Small intestine (tissue), 16 donors: ENCODE measurements at places on chromosomes 11 and 22. TPM values are rescaled to one million over a fixed set of nuclear protein-coding genes. Genes with fewer than 3 reads are reported as not detected.

- no peak for DNase-seq
- H3K36me3 ChIP-seq, result no peaks in the 10 kb centered on the region
- H3K27ac ChIP-seq, result no peak overlapping the region
These were observed 25.0 kb downstream of the CASP12 start for GRCh38 chr11:104873252-104873651.

DNA sequence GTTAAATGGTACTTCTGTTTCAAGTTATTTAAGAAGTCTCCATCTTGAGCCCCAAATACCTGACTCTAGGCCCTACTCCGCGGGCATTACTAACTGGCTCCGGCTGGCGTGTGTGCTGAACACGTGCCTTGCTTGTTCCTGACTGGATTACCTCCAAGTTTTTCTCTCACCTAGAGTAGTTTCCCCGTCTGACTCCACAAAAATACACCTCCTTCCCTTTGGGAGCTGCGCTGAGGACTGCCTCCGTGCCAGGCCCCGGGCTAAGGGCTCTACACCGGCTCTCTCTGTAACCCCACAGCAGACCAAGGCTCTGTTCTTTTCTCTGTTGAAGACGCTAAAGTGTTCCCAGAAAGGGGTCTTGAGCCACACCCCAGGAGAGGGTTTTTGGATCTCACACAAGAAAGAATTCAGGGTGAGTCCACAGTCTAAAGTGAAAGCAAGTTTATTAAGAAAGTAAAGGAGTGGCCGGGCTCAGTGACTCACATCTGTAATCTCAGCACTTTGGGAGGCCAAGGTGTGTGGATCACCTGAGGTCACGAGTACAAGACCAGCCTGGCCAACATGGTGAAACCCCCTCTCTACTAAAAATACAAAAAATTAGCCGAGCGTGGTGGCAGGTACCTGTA lies 61.8 kb downstream of the ANO1 start:
- H3K36me3 ChIP-seq, result no peaks in the 10 kb centered on the region
- peak overlapping the region; percentile 92 for H3K27ac ChIP-seq
- no peaks in the 10 kb centered on the region for H3K4me1 ChIP-seq
- H3K27me3 ChIP-seq, result no peaks in the 10 kb centered on the region
- peak; percentile 22 for DNase-seq

Gene C22orf15
- polyA plus RNA-seq, result not detected

- H3K4me1 ChIP-seq, result no peaks in the 10 kb centered on the region
- no peaks in the 10 kb centered on the region for H3K36me3 ChIP-seq
- H3K27me3 ChIP-seq, result no peaks in the 10 kb centered on the region
- DNase-seq, result no peak
- no peak overlapping the region for H3K4me3 ChIP-seq
These were observed 49.7 kb downstream of the DNHD1 start for GRCh38 chr11:6546735-6547134.

Gene C11orf52
- polyA plus RNA-seq, result 19.8 TPM

DNA sequence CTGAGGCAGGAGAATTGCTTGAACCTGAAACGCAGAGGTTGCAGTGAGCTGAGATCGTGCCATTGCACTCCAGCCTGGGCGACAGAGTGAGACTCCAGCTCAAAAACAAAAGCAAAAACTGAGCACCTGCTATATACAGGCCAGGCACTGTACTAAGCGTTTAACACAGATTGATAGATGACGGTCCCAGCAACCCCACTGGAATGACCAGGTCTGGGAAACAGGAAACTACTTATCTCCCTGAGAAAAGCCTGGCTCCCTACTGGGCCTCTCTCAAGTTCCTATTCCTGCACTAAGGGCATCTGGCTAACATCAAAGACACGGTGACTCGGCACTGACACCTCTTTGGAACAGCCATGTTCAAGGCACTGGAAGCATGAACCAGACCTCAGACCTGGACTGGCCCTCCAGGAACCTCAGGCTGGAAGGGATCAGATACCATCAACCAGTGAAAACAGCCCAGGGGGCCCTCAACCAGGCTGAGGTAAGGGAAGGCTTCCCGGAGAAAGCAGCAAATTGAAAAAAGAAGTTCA lies 16.6 kb downstream of the ARAP1 start:
- no peaks in the 10 kb centered on the region for H3K27me3 ChIP-seq
- H3K27ac ChIP-seq, result no peak overlapping the region
- no peak for DNase-seq
- H3K4me3 ChIP-seq, result no peak overlapping the region
- H3K36me3 ChIP-seq, result peaks cover 59% of the 10 kb centered on the region

DNA sequence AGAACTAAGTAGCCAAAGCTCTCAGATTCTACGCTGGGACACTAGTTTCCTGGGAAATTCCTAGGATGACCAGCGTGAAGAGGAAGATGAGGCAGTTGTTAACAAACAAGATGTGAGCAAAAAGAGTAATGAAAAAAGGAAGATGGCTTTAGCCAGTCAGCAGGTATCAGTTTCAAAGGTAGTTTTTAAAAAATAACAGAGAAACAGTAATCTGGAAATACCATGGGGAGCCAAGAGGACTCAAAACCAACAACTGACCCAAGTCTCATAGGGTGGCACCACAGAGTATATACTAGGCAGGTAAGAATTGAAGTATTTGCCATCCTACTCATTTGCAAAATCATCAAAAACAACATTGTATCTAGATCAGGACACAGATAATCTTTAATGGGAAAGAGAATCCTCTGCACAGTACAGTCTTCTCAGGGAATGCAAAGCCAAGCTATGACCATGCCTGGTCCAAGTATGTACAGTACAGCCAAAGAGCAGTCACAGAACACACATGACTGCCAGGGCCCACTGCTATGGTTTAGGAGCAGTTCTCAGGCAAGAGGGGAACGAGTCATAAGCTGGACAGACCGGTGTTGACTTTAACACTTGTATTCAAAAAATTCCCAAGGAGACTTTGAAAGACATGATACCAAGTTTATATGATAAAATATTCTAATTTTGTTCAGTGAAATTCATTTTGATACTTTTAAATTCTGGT lies 20.6 kb downstream of the MSANTD4 start:
- H3K36me3 ChIP-seq, result peaks cover 5% of the 10 kb centered on the region
- no peak for DNase-seq
- no peak overlapping the region for H3K4me3 ChIP-seq

DNA sequence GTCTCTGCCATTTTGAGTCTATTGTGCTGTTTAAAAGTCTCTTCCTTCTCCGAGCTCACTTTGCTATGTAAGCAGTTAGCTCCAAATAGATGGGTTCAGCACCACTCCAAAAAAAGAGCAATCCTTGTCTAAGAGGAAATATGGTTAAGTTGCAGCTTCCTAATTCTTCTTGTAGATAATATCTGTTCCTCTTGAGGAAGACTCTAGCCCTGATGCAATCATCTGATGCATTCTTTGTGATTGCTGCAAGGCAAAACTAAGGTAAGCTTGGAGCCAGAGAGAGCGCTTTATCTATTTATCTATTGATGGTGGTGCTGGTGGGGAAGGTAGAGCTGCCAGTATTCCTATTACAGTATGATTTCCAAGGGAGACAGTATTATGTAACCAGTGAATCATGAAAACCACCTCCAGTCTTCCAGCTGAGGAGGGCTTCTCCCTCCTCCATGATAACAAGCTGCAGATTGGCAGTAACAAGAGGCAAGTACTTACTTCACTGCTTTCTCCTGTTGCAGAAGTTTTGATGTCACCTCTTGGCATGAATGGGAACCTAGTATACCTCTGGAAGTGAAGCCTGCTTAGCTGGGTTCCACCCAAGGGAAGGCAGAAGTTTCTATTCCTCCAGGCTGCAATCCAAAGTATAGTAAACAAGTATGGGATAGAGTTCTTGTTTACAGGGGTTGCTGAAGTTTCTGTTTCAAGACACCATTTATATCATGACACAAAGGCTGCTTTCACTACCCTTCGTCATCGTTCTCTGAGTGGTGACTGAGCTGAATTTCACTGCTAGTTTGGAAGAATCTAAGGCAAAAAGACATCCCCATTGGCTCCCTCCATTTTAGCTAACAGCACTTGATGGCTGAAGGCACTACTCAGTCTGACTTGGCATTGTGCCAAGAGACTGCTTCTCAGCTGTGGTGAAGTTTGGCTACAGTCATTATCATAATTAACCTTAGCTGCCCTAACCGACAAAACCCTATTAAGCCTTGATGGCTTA lies 49.7 kb downstream of the FDX1 start:
- no peak overlapping the region for H3K4me3 ChIP-seq
- no peak overlapping the region for H3K27ac ChIP-seq
- no peaks in the 10 kb centered on the region for H3K4me1 ChIP-seq
- peak; percentile 21 for DNase-seq

DNA sequence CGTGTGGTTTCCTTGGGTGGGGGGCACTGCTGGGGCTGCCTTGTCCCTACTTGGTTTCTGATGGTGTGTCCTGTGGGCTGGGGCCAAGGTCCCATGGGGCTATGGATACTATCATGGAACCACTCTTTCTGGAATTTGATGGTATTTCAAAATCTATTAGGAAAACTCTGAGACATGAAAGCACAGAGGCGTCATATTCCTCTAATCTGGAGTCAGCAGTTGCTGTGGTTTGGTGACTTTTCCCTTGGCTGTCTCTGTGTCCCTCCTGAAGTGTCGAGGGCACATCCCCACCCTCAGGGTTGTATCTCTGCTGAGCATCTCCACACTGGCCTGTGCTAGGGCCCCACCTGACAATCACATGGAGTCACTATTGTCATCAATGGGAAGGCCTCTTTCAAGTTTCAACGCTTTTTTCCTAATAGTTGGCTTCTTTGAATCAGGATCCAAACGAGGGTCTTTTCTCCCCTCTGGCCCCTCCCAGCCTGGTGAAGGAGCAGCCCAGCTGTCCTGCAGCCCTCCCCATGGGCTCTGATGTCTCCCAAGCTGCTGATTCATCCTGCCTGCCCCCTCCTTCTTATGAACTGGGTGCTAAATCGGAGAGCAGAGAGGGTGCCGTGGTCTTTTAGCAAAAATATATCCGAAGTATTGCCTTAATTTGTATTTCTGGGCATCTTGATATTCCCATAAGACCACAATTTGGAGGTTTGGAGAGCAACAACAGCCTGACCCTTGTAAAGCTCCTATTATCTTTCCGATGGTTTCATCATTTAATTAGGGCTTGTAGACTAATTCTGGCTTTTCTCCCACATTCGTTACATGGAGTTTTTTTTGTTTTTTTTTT lies 38.5 kb downstream of the MED15 start:
- peaks cover 2% of the 10 kb centered on the region for H3K36me3 ChIP-seq
- H3K4me1 ChIP-seq, result no peaks in the 10 kb centered on the region
- no peak overlapping the region for H3K4me3 ChIP-seq
- H3K27ac ChIP-seq, result no peak overlapping the region
- no peaks in the 10 kb centered on the region for H3K27me3 ChIP-seq

GRCh38 chr11:16968196-16968595 lies 46.0 kb downstream of the PLEKHA7 start:
- peak overlapping the region; percentile 73 for H3K27ac ChIP-seq
- no peaks in the 10 kb centered on the region for H3K27me3 ChIP-seq
- no peak for DNase-seq
- peaks cover 6% of the 10 kb centered on the region for H3K4me1 ChIP-seq

Gene TMEM225
- polyA plus RNA-seq, result not detected

- H3K27ac ChIP-seq, result no peak overlapping the region
- peaks cover 48% of the 10 kb centered on the region for H3K36me3 ChIP-seq
- no peak overlapping the region for H3K4me3 ChIP-seq
- no peak for DNase-seq
These were observed 22.3 kb downstream of the DDX6 start for GRCh38 chr11:118768690-118769089.

GRCh38 chr11:61543606-61544306 lies 35.2 kb downstream of the LRRC10B start:
- H3K4me3 ChIP-seq, result no peak overlapping the region
- H3K36me3 ChIP-seq, result no peaks in the 10 kb centered on the region
- DNase-seq, result no peak
- H3K27me3 ChIP-seq, result no peaks in the 10 kb centered on the region
- no peak overlapping the region for H3K27ac ChIP-seq

DNA sequence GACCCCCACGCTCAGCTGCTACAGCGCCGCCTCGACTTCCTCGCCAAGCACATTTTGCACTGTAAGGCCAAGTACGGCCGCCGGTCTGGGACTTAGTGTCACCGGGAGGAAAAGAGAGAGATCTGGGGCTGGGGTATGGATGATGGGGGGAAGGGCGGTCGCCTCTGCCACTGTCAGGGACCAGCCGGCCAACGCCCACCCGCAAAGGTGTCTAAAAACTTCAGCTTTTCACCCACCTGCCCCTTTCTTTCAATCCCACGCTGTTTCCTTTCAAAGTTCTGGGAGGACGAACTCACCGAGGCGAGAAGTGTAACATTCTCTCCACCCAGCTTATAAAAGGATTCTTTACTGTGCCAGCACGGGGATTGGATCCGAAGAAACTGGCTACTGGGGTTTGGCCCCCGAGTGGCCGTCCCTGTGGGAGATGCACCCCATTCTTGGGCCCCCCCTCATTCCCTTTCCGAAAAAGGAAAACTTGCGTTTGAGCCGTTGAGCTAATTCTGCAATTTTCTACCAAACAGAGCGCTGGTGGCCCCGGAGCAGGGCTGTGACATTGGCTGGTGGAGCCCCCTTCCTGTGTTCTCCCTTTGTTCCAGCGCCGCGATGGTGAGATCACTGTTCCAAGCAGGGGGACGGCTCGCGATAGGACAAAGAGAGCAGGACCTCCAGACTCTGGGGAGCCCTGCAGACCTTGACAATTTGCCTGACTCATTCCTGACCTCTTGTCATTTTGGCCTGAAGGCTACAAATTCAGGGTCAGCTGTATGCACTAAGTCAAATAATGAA lies 1.8 kb downstream of the FJX1 start:
- no peaks in the 10 kb centered on the region for H3K4me1 ChIP-seq
- no peaks in the 10 kb centered on the region for H3K36me3 ChIP-seq
- H3K27me3 ChIP-seq, result peaks cover 43% of the 10 kb centered on the region
- H3K4me3 ChIP-seq, result no peak overlapping the region
- DNase-seq, result no peak
- H3K27ac ChIP-seq, result no peak overlapping the region

Gene POU2AF2
- 1.4 TPM for polyA plus RNA-seq

DNA sequence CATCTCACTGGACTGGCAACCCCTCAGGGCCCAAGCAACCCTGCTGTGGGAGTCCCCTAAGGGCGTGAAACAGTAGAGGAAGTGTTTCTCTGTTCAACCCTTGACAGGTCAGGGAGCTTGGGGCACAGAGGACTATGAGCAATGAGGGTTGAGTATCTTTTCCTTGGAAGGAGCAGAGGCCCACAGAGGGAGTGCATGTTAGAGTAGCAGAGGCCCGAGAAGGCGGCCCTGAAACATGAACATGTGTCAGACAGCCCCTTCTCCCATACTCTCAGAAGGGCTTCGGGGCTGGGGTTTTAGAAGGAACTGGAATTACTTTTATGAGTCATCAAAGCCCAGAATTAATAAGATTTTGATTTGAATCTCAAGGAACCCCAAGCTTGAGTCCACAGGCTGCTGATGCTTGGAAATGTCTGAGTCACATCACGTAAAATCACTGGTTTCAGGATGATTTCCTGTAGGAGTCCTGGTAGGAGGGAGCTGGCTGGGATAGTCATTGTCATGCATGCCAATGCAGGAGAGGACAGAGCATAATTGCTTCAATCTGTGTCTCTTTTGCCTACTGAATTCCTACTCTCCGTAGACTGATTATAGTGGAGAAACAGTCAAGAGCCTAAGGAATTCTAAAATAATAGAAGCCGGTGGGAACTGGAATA lies 22.6 kb downstream of the C11orf71 start:
- no peak for DNase-seq
- H3K4me3 ChIP-seq, result no peak overlapping the region
- no peaks in the 10 kb centered on the region for H3K4me1 ChIP-seq
- H3K36me3 ChIP-seq, result no peaks in the 10 kb centered on the region
- no peak overlapping the region for H3K27ac ChIP-seq

Gene RTN4R
- polyA plus RNA-seq, result 2.9 TPM

Gene KCNJ1
- 0.06 TPM for polyA plus RNA-seq
